ENCODE measurements at places on chromosomes 16 and 17.

GRCh38 chr16:7615565-7615964, 282.9 kb downstream of the RBFOX1 start:
- DNase-seq: no peak

DNA sequence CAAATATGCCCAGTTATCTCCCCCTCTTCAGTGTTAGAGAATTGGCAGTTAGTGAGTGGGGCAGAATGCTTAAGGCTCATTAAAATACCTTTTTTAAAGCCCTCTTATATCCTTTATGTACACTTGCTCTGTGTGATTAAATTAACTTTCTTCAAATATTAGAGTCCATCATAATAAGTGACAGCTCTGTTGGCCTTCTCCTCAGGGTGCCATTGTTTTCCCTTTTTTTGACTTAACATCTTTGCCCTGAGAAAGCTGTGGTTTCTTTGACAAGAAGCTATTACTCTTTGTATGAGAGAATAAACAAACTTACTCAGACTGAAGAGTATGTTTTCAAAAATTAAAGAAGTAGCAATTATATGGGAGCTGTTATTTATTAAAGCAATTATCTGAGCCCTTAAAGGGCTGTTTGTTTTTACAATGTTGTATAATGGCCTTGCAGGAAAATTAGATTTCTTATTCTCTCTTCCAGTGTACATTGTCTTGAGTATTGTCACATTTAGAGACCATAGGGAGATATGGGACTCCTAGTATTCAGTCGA, 13.4 kb downstream of the RBBP6 start:
- peak; percentile 92 for DNase-seq

DNA sequence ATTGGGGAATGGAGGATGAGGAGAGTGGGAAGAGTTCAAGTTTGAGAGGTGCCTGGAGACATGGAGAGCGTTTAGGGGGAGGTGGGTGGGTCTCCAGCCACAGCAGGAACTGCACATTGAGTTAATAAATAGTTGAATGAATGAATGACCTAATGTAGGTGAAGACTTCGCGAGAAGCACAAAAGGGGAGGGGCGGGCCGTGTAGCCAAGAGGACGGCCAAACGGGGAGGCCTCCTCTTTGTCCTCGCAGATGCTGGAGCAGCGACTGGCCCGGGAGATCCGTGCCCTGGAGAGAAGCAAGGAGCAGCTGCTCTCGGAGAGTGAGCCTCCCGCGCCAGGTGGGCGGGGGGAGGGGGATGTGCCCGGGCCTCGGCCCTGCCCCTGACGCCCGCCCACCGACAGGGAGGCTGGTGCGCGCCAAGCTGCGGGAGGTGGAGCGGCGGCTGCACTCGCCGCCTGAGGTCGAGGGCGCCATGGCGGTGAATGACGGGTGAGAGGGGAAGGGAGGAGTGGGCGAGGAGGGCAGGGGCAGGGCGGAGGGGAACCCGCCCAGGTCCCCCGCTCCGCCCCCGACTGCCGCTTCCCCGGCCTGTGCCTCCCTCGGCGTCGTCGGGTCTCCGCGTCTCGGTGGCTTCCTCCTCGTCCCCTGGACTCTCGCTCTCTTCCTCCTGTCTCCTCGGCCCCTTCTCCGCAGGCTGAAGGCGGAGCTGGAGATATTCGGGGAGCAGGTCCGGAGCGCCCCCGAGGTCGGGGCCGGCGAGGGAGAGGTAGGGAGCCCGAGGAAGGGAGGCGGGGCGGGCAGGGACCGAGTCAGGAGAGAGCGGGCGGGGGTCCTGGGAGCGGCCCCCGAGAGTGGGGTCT, 12.9 kb downstream of the SYCE1L start:
- peak; percentile 76 for DNase-seq

DNA sequence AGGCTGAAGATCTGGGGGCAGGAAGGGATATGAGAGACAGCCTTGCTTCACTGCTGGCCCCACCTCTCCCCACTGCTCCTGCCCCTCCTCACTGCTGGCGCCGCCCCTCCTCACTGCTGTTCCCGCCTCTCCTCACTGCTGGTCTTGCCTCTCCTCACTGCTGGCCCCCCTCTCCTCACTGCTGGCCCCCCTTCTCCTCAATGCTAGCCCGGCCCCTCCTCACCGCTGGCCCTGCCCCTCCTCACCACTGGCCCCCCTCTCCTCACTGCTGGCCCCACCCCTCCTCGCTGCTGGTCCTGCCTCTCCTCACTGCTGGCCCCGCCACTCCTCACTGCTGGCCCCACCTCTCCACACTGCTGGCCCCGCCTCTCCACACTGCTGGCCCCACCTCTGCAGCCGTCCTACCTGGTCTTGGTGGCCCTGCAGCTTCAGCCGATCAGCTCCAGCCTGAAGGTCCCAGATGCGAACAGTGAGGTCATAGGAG, 9.5 kb upstream of the PAM16 start:
- DNase-seq: no peak

DNA sequence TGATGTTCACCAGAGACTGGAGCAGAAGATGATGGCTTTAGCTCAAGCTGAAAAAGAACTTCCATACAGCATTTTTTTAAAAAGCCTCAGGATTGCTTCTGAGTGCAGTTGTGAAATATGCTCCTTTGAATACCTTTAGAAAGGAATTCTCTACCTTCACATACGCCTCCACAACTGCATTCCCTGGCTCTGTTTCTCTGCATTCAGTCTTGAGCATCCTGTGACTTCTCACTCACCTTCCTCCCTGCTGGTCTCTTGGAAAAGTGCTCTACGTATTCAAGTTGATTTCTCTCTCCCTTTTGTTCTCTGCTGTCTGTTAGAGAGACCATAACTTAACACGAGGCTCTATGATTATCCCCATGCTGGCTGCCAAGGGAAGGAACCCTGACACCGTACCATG, 34.5 kb downstream of the HS3ST2 start:
- no peak for DNase-seq

DNA sequence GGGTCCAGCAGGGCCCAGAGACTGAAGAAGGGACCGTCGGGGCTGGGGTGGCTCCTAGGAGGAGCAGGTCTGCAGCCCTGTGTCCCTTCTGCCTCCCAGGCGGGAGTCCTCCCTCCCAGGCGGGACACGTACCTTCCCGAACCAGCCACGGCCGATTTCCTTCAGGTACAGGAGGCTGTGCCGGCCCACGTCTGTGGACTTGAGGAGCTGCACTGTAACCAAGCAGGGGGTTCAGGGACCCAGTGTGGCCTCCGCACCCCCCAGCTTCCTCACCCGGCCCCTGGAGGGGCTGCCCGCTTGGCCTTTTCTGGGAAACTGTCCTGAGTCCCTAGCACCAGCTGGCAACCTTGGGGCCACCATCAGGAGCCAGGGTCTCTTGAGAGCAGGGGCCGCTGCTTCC, 37.0 kb upstream of the PVALEF start:
- DNase-seq: no peak

GRCh38 chr17:59815965-59816364, 76.8 kb downstream of the TUBD1 start:
- no peak for DNase-seq

DNA sequence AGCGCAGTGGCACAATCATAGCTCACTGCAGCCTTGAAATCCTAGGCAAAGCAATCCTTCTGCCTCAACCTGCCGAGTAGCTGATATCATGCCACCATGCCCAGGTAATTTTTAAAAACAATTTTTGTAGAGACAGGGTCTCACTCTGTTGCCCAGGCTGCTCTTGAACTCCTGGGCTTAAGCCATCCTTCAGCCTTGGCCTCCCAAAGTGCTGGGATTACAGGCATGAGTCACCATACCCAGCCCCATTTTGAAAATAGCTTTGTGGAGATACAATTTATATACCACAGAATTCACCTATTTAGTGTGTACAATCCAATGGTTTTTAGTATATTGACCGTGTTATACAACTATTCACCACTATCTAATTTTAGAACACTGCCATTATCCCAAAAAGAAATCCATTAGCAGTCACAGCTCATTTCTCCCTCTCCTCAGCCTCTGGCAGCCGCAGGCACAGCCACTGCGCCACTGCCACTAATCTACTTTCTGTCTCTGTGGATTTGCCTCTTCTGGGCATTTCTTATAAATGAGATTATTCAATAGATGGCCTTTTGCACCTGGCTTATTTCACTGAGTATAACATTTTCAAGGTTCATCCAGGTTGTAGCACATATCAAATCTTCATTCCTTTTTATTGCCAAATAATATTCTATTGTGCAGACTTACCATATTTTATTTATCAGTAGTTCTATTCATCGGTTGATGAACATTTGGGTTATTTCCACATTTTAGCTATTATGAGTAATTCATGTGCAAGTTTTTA, 6.5 kb downstream of the RNF157 start:
- no peak for DNase-seq

GRCh38 chr17:48630925-48631692, 5.0 kb upstream of the HOXB9 start:
- no peak for DNase-seq

DNA sequence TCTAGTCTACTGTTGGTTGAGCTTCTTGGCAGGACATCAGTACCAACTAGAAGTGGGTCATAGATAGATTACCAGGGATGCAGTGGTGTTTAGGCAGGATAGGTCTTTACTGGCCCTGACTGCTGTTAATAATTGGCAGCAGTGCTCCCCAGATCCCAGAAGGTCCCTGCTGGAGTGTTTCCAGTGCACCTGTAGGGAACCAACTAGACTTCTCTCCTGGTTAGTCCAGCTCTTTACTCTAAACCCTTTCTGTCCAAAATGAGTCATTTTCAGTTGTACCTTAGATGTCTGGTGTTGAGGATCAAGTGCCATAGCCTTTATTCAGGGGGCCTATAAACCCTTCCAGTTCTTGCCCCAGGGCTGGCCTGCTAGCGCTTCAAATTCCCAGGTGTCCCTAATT, 8.7 kb downstream of the POLR2C start:
- DNase-seq: no peak

- no peak for DNase-seq
These were observed 432.0 kb downstream of the SLC39A11 start for GRCh38 chr17:72660274-72661115.

- DNase-seq: no peak
These were observed 8.0 kb upstream of the ZNF500 start for GRCh38 chr16:4775005-4775404.

- DNase-seq: no peak
These were observed 19.0 kb downstream of the USP32 start for GRCh38 chr17:60372790-60373483.

- DNase-seq: no peak
These were observed 17.7 kb upstream of the RMI2 start for GRCh38 chr16:11327277-11328171.

- no peak for DNase-seq
These were observed 88.6 kb downstream of the BRIP1 start for GRCh38 chr17:61774724-61775123.

- DNase-seq: no peak
These were observed 450.0 kb downstream of the NPIPA7 start for GRCh38 chr16:16828913-16829398.

GRCh38 chr17:75442168-75443103, 14.0 kb upstream of the TMEM94 start:
- DNase-seq: no peak

- DNase-seq: no peak
These were observed 9.1 kb downstream of the TUBG1 start for GRCh38 chr17:42618442-42619150.

Measured in NCI-H1417 treated with DMSO at 0.1 percent for 48 hours (cell line).